ENCODE measurements at places on chromosomes 7 and 10.

DNA sequence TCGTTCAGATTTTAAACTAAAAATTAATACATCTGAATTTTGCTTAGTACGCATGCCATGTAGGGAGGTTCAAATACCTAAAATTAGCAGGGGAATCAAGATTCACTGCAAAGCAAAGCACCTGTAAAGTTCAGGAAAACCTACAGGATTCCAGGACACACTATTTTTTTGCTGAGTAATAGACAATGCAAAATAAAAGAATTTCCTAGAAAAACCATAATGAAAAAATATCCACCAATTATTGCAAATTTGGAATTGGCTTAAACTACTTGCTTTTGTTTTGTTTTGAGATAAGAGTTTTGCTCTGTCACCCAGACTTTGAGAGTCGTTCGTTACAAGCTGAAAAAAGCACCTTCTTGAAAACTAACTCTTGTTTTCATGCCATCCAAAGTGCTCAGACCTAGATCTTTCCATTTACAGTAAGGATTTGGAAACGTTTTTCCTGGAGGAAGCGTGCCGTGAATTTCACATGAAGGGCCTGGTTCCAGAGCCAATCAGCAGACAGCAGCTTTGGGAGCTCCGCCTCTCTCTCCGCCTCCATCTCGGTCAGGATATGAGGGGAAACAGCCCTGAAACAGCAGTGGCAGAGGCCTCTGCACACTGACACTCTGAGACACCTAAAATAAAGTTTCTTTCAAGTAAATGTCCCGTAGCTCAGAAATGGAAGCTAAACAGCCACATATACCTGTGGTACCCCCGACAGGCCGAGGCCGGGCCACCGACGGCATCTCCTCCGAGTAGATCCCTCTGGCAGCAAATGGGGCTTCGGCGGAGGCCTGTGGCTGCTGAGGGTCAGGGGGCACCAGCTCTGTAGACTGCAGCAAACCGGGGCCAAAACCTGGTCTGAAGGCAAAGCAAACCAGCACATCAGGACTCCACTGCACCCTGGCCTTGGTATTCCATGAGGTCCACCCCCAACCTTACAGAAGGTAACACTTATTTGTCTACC is 45.9 kb upstream of the ATP6V0A4 start:
- DNase-seq, result no peak

GRCh38 chr7:70926666-70927065 is 205.3 kb upstream of the GALNT17 start:
- no peak for DNase-seq

GRCh38 chr10:60708666-60709065 is 69.6 kb upstream of the CDK1 start:
- DNase-seq, result no peak

DNA sequence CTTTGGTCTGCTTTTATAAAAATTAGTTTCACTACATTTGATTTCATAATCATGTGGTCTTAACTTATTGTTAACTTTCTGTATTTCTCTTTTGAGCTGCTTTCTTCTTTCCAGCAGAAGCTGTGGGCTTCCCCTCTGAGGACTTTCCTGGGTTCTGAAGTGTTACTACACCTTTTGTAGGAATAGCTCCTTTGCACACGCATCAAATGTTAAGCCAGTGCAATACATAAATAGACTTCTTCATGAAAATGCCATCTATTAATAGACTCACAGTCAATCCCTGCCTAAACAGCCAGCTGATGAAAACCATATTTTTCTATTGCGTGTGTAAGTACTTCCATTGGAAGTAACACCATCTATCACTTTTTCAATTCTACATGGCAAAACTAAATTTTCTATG is 1.5 kb downstream of the ABCB4 start:
- DNase-seq, result no peak

DNA sequence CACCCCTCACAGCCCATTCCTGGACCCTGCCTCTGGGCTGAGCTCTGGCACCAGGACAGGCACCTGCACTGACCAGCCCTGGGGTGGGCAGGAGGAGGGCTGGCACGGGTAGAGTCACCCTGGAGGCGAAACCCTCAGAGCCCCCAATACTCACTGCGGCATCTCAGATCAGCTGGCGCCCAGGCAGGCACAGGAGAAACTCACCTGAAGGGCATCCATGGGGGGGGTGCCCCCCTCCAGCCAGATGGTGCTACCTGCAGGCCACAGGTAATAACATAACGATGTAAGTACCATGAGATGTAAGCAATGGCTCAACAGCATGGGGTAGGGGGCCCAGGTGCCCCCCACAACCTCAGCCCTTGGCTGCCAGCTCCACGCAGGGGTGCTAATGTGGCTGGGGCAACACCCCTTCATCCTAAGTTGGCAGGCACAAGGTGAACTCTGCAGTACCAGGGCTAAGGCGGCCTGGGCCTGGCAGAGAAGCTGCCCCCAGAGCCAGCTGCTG is 12.1 kb upstream of the PYROXD2 start:
- DNase-seq, result no peak

DNA sequence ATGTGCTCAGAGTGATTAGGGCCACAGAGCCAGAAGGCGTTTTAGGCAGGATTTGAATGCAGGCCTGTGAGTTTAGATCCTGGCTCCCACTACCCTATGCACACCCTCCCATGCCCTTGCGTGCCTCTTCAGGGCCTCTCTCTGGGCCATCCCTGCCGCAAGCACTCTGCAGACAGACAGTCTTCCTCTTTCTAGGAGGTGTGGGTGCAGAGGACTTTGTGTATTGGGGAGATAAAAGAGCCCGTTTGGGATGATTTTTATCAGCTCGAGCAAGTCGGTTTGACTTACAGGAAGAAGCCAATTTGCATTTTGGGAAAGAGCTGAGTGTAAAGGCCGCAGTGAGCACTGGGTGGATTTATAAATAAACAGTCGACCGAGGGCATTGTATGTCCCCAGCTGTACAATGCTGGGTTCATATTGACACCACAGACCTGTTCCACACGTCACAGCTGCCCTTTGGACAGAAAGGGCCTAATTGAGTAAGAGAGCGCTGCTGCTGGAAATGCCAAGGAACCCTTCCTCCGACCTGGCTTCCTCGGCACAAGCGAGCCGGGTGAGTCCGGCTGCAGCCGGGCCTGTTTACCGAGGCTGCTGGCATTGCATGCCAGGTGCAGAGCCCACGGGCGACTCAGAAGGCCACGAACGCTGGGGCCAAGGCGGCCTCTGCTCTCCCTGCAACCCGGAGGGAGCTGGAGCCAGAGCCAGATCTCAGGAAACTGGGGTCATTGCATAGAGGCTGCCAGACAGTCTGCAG is 25.1 kb downstream of the ZMIZ1 start:
- peak; percentile 45 for DNase-seq

DNA sequence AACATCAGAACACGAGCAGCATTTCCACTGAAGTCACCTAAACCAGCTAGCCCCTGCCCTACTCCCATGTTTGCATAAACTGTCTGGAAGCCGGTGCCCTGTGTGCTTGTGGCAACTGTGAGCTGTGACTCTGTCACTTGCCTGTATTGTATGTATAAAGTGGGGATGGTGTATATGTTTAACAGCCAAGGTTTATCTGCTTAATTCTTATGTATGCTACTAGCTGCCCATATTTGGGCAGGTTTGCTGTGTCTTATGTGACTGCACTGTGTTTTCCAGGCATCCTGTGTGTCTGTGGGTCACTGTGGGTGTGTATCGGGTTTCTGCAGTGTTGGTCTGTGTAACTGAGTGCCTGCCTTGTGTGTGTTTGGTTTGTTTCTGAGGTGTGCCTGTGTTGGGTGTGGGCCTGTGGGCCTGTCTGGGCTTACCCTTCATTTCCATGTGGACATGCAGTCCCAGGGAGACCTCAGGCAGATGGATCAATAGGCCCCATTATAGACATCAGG is 9.3 kb downstream of the LBX1 start:
- no peak for DNase-seq

- no peak for DNase-seq
Measured at GRCh38 chr7:122974229-122974628, 21.3 kb downstream of the TAS2R16 start.

DNA sequence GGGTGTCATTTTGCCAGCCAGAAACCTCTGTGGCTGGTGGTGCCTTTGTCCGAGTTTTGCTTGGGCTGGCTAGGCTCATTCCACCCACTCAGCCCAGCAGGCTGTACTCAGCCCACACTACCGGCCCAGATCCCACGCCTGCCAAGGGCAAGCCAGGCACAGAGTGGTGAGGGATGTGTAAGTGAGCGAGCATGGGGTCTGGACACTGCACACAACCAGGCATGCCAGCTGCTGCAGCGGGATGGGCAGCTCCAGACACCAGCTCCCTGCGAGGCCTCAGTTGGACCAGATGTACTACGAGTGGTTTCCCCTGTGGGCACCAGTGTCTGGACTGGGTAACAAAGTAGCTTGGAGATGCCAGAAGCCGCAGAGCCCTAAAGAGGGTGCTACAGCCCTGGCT is 134.2 kb upstream of the C7orf33 start:
- no peak for DNase-seq

GRCh38 chr10:86232644-86233043 is 134.0 kb downstream of the GRID1 start:
- DNase-seq, result no peak

GRCh38 chr10:82757901-82758300 is 882.9 kb downstream of the NRG3 start:
- no peak for DNase-seq

GRCh38 chr7:909358-910329 is 33.3 kb downstream of the GET4 start:
- no peak for DNase-seq

DNA sequence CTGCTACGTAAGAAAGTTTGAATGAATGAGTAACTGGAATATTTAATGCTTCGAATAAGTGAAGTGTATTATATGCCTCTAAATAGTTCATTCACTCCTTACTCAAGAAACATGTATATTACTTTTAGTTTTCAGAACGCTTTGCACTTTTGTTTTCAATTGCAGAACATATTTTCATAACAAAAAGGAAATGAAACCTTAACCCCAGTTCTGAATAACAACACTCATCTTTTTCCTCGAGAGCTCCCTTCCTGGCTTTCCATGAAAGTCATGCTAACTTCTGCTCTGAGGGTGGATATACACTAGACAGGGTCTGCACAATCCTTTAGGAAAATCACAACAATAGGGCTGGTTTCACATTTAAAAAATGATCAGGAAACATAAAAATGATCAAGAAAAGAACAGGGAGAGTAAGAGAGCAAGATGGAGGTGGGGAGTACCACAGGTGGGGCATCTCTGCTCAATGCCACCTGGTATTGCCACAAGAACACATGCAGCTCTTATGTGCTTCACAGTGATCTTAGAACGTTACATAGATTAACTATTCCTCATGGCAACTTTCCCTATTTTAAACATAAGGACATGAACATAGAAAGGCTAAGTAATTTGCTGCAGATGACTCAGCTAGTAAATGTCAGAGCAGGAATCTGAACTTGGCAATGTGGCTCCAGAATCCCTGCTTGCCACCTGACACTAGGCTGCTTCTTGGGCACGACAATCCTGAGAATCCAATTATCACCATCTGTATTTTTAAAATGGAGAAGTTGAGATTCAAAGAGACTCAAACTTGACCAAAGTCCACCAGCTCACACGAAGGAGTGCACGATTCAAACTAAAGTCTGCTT is 219.5 kb upstream of the AOAH start:
- DNase-seq, result no peak

GRCh38 chr10:119516381-119517234 is 25.9 kb downstream of the RGS10 start:
- DNase-seq, result peak; percentile 85

GRCh38 chr7:108498481-108498880 is 27.5 kb downstream of the PNPLA8 start:
- DNase-seq, result no peak

- DNase-seq, result no peak
Measured at GRCh38 chr10:43940898-43941837, 292.5 kb upstream of the ZNF32 start.

DNA sequence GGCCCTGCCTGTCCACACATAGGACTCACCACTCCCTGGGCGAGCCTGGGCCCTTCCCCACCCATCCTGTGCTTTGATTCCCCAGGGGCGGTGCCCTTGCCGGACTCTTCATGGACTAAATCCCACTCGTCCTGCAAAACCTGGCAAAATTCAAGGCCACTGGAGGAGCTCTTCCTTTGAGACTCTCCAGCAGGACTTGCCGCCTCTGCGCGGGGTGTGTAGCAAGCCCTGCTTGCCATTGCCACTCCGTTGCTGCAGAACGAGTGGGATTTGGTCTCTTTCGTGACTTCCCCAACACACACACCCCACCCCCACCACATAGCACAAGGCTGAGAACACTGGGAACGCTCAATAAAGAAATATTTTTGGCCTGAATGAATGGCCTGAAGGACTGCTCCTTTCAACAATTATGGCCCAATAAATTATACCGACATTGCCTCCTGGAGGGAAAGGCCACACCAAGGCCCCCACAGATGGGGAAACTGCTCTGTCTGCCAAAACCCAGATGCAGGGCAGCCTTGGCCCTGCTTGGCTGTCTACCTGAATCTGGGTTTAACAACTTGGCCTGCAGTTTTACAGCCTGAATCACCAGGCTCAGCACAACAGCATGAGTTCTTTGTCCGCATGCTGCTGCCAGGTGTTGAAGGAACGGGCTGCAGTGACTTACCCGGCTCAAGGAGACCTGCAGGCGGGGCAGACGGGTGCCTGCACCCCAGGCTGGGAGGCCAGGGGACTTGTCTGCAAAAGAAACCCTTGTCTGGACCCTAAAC is 72.8 kb upstream of the KAT6B start:
- DNase-seq, result no peak

DNA sequence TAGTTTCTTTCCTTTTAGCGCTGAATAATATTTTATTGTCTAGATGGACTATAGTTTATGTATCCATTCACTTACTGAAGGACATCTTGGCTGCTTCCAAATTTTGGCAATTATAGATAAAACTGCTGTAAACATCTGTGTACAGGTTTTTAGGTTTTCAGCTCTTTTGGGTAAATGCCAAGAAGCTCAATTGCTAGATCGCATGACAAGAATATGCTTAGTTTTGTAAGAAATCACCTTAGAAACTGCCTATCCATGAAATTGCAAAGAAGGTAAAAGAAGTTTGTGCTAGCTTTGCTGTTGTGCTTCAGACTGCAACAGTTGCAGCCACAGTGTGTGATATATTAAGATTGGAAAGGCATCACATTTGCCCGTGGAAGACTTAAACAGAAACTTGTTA is 103.2 kb upstream of the TNS3 start:
- DNase-seq, result no peak

GRCh38 chr10:87092861-87093631 is 1.6 kb downstream of the GLUD1 start:
- peak; percentile 49 for DNase-seq

DNA sequence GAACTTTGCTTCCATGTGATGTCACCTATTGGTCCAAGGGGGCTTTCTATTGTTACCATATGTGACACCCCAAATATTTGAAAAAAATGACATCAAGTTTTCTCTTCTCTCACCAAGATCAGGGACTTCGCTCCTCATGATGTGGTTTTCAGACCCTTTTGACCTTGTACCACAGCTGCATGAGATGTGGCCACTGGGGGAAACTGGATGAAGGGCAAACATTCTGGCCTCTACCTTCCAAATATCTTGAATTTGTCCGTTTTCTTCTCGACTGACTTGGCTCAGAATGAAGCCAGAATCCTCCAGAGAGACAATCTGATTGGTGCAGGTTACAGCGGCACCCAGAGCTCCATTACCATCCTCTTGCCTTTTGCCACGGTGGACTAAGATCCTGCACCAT is 122.7 kb downstream of the PRKCQ start:
- DNase-seq, result no peak

- DNase-seq, result no peak
Measured at GRCh38 chr10:71475243-71475871, 78.6 kb downstream of the CDH23 start.

GRCh38 chr7:49125246-49125645 is 200.9 kb downstream of the CDC14C start:
- DNase-seq, result no peak

Data from Jurkat, Clone E6-1 (cell line).